ENCODE measurements at places on chromosomes 16 and 17. TPM values are rescaled to one million over a fixed set of nuclear protein-coding genes. Genes with fewer than 3 reads are reported as not detected.

The SSTR5 gene
- total RNA-seq: not detected

GRCh38 chr17:60155427-60155814 is 5.6 kb downstream of the CA4 start:
- DNase-seq: no peak

DNA sequence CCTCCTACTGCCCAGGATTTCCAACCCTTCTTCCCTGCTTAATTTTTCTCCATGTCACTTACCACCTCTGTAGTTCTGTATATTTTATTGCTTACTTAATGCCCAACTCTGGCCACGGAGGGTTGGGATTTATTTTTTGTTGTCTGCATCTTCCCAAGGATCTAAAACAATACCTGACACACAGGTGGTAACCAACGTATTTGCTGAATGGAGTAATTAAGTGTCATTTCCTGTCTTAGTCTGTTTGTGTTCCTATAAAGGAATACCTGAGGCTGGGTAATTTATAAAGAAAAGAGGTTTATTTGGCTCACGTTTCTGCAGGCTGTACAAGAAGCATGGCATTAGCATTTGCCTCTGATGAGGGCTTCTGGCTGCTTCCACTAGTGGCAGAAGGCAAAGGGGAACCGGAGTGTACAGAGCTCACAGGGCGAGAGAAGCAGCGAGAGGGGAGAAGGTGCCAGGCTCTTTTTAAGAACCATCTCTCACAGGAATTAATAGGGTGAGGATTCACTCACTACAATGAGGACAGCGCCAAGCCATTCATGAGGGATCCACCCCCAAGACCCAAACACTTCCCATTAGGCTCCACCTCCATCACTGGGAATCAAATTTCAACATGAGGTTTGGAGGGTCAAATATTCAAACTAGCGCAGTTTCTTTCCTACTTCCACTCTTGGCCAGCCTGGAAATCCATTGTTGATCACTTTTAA is 44.8 kb downstream of the ERN1 start:
- DNase-seq: no peak

GRCh38 chr17:57408071-57408811 is 151.9 kb downstream of the MSI2 start:
- DNase-seq: peak; percentile 51

GRCh38 chr16:89354325-89354724 is 136.0 kb downstream of the ANKRD11 start:
- no peak for DNase-seq

The BCAR1 gene
- total RNA-seq: not detected

DNA sequence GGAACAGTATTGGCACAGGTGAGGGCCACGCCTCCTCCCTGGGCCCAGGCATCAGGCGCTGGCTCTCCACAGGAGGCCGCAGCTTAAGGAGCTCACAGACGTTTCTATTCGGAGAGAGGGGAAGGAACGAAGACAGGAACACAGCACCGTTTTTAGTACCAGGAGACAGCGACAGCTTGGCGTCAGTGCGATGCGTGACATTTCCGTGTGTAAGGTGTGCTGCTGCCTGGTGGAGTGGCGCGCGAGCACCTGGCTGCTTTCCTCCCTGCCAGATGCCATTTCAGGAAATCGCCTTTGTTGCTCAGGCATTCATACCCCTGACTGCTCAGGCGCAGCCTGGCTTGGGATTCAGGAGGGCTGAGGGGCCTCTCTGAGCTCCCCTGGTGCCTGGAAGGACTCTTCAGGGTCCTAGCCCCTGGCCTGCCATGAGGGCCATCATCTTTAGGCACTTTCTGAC is 367.5 kb downstream of the CPPED1 start:
- DNase-seq: no peak

The TSPOAP1 gene
- total RNA-seq: 57.5 TPM

GRCh38 chr16:76157629-76158028 is 119.6 kb upstream of the CNTNAP4 start:
- DNase-seq: no peak

DNA sequence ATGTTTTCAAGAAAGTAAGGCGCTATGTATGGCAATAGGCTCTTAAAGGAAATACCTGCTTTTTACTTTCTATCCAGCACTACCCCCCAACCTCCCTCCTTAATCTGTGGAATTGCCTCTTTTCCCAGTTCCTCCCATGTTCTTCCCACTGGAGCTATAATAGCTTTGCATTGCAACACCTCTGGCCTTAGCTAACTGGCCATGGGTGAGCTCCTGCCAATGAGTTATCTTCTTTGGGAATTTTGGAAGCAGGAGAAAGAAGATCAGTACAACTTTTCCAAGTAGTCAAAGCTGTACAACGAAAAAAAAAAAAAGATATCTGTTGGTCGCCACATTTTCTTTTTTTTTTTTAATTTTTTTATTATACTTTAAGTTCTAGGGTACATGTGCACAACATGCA is 398.0 kb downstream of the NPIPA8 start:
- no peak for DNase-seq

DNA sequence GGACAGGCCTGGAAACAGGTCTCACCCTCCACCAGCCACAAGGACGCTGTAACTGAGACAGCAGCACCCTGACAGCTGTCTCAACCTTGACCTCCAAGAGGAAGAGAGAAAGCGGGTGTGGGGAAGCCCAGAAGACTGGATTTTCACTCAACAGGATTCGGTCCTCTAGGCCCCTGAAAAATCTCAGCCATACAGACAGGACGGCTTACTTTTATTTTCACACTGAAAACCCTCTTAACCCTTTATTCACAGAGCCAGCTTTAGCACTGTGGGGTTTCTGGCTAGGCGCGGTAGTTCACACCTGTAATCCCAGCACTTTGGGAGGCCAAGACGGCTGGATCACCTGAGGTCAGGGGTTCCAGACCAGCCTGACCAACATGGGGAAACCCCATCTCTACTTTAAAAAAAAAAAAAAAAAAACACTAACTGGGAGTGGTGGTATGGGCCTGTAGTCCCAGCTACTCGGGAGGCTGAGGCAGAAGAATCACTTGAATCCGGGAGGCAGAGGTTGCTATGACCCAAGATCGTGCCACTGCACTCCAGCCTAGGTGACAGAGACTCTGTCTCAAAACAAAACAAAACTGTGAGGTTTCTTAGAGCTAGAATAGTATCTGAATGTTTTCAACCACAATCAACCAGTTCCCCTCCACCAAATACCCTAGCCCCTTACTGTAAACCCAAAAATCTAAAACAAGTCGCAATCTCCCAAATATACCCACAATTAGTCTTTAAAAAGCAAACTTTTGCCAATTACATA is 5.3 kb downstream of the ANKRD11 start:
- DNase-seq: peak; percentile 40

DNA sequence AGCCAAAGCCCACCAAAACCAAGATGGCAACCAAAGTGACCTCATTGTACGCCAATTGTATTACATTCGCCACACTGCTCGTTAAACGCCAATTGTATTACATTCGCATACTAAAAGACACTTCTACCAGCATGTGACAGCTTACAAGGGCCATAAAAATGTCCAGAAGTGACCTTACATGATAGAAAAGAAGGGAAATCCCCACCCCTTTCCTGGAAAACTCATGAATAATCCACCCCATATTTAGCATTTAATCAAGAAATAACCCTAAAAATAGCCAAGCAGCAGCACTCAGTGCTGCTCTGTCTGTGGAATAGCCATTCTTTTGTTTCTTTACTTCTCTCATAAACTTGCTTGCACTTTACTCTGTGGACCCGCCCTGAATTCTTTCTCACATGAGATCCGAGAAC is 25.7 kb downstream of the PSMD7 start:
- no peak for DNase-seq

- peak; percentile 13 for DNase-seq
These were observed 60.1 kb upstream of the TMEM132E start for GRCh38 chr17:34519282-34519681.

DNA sequence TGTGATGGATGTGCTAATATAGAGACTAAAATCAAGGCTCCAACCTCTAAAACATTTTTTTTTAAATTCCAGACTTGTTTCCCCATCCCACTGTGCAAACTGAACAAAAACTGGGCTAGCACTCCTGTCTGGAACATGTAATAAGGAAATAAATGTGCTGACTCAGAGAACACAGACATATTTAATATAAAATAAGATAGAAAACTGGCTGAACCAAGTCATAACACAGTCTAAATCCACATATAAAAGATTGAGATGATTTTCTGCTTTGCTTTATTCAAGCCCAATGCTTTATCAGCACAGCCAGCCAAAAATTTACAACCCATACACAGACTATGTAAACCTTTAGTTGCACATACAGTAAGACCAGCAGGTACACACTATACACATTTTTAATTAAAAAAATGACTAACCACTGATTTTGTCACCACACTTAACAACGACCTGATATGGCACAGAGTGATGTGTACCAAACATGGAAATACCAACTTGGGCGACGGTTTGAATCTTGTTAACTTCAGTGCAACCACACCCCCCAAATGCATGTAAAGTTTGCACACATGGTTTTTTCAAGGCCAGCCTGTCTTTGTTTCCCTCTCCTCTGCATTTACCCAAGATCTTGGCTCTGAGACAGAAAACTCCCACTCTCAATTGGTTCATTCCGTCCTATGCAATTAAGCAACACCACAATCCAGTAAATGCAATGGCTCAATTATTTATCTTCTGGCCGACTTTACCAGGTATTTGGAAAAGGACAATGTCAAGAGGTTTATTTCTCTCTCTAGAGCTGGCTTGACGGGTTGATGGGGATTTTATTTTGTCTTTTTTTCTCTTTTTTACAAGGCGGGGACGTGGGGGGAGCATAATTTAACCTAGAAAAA is 1.2 kb downstream of the STAT3 start:
- DNase-seq: peak; percentile 27

GRCh38 chr16:23216658-23217246 is 34.2 kb downstream of the SCNN1G start:
- no peak for DNase-seq

The ABCA3 gene
- 5.0 TPM for total RNA-seq

DNA sequence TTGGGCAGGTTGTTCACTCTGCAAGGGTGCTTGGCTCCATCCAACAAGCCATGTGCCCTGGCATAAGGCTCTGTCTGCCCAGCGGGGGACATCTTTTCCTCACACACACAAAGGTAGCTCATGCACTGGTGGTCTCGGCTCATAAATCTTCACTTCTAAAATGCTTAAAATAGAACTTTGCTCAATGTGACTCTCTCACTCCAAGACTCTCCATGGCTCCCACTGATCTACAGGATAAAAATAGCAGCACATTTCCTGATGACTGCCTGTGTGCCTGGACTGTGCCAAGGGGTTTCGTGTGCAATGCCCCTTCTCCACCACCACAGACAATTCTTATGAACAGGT is 15.1 kb upstream of the CIBAR2 start:
- DNase-seq: no peak

GRCh38 chr17:82497483-82498405 is 21.8 kb upstream of the FOXK2 start:
- peak; percentile 46 for DNase-seq

The GPR179 gene
- total RNA-seq: not detected

- DNase-seq: no peak
These were observed 589 bp downstream of the NMT1 start for GRCh38 chr17:45061606-45062205.

DNA sequence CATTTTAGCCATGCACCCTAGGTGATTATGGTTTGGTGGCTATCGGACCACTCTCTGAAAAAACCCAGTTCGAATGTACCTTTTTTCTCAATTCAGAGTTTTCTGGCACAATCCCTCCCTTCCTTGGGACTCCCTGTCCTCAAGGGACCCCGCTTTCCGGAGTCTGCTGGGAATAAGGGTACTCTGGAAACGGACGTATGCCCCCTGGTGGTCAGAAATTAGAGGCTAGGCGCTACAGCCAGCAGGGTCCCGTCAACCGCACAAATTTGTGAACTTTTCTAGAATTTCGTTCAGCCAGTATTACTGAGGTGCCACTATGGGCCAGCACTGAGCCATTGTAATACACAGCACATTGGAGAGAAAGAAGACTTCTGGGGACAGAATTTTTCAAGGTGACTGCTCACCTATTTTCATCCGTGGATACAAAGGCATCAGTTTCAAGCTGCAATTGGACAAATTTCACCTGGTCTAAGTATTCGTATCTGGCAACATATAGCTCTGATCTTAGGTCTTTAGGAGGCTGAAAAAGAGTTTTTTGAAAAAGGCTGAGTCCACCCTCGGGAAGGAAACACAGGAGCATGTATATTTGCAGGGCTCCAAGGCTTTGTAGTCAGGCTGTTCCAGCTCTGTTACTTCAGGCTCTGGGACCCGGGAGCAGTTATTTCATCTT is 27.1 kb upstream of the CRYBA1 start:
- DNase-seq: peak; percentile 79

The MPP3 gene
- total RNA-seq: not detected

GRCh38 chr17:34713687-34714086 is 134.3 kb downstream of the TMEM132E start:
- no peak for DNase-seq

The P2RX5 gene
- 33.6 TPM for total RNA-seq

The ATP2A3 gene
- 329 TPM for total RNA-seq
